NCI-H774 (cell line): ENCODE measurements at places on chromosomes 3 and 15.

- no peak for DNase-seq
These were observed 129.8 kb downstream of the MBNL1 start for GRCh38 chr3:152398495-152398894.

GRCh38 chr15:101269479-101270223 is 7.6 kb downstream of the SELENOS start:
- no peak for DNase-seq

DNA sequence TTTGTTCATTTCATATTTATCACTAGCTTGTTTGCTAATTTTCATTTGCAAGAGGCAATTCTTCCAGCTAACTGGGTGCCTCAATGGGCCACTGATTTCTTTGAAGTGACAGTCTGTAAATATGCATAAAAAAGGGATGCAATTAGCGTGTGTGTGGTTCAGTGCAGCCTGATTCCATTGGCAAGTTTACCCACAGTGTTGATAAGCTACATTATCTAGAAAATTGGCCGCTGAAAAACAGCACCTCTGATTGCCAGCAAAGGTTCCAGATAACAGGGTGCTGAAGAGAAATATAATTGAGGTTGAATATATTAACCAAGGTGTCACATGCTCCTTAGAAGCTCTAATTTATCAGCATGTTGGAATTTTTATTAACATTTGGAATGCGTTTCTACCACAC is 76.9 kb downstream of the SAMMSON start:
- no peak for DNase-seq

- no peak for DNase-seq
These were observed 688.2 kb downstream of the SI start for GRCh38 chr3:164390046-164390445.

GRCh38 chr3:10762611-10763247 is 53.3 kb upstream of the SLC6A11 start:
- DNase-seq = no peak

DNA sequence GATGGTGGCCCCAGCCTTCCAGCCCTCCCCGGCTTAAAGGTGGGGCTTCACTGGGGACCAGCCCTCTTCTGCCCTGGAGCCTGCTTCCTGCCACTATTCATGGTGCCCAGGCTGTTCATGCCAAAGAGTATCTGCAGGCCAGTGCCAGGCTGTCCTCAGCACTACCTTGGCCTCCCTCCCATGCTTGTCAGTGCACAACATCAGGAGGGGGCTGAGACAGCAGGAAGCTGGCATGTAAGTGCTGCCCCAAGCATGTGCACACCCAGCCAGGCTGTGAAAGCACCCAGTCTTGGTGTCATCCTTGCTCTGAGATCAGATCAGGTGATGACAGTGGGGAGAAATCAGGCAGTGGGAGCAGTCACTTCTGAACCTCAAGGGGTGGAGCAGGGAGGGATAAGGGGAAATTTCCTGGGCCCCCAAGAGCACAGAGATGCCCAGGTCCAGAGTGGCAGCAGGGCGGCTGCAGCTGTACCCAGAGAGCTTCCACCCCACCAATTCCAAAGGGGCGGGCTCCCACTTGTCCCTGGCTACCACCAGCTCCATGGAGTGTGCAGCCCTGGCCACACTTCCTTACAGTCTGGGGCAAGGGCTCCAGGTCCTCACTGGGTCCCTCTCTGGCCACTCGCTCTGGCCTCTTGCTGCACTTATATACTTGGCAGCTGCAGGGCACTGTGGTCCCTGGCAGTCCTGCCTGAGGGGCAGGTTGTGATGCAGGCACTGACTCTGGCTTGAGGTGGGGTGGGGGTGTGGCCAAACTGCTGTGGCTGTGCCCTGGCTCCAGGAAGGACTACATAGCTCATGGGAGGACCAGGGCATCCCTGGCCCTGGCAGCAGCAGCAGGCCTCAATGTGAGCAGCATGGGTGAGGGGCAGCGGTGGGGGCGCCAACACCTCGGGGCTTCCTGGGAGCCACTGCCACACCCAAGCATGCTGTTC is 91.4 kb upstream of the TNFSF10 start:
- DNase-seq = no peak
